ENCODE measurements at places on chromosomes 12 and 14.

DNA sequence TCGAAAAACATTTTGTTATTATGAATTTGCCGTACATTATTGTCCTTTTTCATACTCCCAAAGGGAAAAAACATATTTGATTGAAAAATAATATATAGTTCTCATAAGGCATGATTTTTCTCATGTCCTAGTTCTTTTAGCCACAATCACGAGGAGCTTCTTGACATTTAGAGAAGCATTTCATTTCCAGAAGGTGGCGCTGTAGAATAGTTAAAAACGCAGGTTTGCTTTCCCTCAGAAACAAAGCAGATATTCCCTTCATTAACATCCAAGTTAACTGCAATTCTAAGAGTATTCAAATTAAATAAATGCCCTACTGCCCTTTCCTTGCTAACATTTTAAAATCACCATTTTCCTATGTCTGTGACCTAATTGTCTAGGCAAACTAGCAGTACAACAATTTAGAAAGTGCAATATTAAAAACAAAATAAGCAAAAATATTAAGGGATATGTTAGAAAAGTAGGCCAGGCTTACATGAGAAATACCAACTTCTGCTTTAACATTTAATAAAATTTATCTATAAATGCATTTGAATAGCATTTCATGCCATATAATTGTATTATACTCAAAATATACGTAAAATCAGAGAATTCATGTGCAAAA is 10.9 kb upstream of the PIK3C2G start:
- DNase-seq: no peak

GRCh38 chr14:99381688-99382060 is 99.0 kb downstream of the SETD3 start:
- no peak for DNase-seq

GRCh38 chr14:22531451-22532344 is 57.3 kb downstream of the DAD1 start:
- no peak for DNase-seq

- DNase-seq: no peak
These were observed 227.7 kb downstream of the SLC16A7 start for GRCh38 chr12:59823567-59823966.

DNA sequence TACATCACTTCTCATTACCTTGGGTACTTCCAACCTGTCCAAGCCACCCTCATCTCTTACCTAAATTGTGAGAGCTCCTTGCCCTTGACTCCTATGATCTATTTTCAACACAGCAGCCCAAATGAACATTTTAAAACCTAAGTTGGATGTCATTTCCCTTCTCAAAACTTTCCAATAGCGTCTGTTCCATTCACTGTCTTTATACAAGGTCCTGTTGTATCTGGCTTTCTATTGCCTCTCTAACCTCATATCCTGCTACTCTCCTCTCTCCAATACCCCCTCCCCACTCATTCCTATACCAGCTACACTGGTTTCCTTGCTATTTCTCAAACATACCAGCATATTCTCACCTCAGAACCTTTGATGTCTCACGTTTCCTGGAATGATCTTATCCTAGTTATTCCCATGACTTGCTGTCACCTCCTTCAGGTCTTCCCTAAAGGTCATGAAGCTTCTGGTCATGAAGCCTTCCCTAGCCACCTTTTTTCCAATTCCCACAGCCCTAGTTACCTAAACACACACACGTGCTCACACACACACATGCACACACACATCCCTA is 4.1 kb upstream of the KANSL2 start:
- DNase-seq: no peak
